NCI-H1694 treated with DMSO at 0.1 percent for 48 hours (cell line): ENCODE measurements at places on chromosomes 2 and 18.

DNA sequence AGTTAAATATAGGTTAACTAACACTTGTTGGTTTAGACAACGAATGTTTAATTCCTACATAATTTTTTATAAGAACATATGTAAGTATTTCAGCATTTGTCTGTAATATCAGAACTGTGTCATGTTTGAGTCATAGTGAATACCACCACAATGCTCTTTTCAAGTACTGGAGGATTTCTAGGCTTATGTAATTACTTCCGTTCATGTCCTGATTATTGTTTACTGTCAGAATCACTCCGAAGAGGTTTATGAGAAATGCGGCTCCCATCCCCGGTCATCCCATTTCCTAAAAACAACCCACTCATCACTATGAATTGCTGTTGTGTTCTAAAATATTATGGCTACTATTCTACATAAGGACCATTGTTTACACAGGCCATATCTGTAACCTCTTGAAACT lies 45.1 kb downstream of the CDH19 start:
- DNase-seq: no peak

GRCh38 chr2:213021971-213022899 lies 129.2 kb downstream of the IKZF2 start:
- DNase-seq: no peak

DNA sequence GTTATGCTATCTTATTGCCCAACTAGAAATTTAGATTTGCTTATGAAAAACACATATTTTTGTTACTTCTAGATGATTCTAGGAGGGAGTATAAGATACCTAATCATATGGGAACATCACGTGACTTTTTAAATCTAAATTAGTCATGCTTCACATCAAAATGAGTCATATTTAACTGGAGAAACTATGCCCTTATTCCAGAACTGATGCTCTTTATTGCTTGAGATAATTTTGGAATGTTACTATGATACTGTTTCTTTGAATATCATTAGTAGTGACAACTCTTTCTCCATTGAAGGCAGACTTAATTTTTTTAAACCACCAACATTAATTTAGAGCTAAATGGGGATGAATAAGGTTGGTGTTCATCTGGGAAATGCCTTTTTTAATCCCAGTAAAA lies 19.9 kb upstream of the ELAC1 start:
- no peak for DNase-seq

- DNase-seq: no peak
These were observed 1352.2 kb downstream of the SUCLG1 start for GRCh38 chr2:83106853-83107252.

DNA sequence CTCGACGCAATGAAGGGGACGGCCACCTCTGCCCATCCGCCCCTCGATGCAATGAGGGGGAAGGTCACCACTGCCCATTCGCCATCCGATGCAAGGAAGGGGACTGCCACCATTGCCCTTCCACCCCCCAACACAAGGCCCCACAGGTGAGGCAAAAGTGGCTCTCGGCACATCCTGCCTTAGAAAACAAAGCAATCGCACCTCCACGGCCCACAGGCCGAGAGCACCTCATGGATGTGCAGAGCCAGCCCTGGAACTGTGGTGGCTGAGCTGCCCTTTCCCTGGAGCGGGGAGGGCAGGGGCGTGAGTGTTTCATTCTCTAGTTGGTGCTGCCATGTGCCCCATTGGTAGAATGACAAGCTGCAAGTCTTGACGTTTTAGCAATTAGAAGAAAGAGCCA lies 320.6 kb upstream of the SALL3 start:
- no peak for DNase-seq

DNA sequence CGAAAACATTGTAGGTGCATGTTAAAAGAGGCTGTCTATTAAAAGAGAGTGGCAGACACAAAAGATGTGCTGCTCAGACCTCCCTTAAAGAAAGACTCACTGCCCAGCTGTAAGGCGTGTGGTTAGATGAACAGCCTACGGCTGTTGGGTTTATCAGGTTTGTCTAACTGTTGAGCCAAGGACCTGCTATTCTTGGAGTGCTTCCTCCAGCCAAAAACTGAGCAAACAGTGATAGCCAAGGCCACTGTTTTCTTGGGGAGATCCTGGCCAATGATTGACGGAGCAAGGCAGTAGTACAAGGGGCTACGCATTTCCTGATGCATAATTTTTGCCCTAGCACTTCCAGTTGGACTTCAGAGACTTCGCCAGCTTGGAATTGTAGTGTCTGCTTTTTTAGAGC lies 1.4 kb upstream of the RAB3GAP1 start:
- no peak for DNase-seq

DNA sequence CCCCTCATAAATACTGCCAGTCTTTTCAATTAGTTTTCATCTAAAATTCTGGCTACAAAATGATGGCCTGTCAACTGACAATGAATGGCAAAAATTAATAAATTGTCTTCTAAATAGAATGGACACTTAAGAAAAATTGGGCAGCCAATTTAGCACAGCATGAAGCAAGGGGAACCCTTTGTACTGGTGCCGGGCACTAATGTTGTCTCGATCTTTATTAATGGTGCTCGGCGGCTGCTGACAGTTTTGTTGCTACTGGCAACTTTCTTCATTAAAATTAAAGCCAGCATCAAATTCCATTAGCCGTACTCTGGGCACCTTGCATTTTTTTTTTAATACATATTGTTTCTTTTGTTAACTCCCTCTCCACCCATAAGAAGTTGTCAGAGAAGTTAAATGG lies 309.3 kb downstream of the GBX2 start:
- no peak for DNase-seq

- no peak for DNase-seq
These were observed 536.1 kb downstream of the SLC4A3 start for GRCh38 chr2:220163486-220163885.

GRCh38 chr2:172693037-172693436 lies 42.6 kb upstream of the RAPGEF4 start:
- DNase-seq: peak; percentile 53

DNA sequence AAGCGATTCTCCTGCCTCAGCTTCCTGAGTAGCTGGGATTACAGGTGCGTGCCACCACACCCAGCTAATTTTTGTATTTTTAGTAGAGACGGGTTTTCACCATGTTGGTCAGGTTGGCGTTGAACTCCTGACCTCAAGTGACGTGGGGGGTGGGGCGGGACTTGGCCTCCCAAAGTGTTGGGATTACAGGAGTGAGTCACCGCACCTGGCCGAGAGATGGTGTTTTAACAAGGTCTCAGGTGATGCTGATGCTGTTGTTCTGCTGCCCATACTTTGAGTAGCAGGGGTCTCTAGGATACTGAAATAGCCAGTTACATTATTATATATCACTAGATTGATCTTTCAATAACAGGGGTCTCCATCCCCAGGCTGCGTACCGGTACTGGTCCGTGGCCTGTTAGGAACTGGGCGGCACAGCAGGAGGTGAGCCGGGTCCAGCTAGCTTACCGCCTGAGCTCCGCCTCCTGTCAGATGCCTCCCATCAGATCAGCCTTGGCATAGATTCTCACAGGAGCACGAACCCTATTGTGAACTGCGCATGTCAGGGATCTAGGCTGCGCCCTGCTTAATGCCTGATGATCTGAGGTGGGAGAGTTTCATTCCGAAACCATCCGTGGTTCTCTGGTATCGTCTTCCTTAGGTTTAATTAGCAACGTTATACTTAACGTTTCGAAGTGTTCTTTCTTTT lies 48.3 kb upstream of the SLC38A11 start:
- DNase-seq: no peak

- no peak for DNase-seq
These were observed 69.3 kb upstream of the YWHAQ start for GRCh38 chr2:9700109-9700495.

- no peak for DNase-seq
These were observed 419.3 kb upstream of the TNP1 start for GRCh38 chr2:217279140-217279539.

DNA sequence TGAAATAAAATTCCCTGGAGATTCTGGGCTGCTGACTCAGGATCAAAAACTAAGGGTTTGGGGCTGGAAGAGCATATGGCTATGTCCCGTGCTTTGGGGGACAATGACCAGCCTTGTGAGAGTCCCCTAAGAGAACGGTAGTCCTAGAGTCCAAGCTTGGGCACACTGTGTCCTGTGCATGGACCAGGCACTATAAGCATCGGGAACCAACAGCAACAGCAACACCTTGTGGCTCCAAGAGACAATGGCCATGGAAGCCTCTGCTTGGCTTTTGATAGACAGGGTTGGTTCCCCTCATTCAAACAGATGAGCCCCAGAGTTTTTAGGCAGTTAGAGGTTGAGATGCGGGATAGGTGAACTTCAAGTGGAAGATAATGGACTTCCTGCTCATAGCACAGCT lies 294.4 kb upstream of the CHAC2 start:
- peak; percentile 7 for DNase-seq

- DNase-seq: no peak
These were observed 8.6 kb upstream of the ME2 start for GRCh38 chr18:50870138-50870845.

GRCh38 chr2:80053522-80054345 lies 250.8 kb downstream of the LRRTM1 start:
- no peak for DNase-seq

DNA sequence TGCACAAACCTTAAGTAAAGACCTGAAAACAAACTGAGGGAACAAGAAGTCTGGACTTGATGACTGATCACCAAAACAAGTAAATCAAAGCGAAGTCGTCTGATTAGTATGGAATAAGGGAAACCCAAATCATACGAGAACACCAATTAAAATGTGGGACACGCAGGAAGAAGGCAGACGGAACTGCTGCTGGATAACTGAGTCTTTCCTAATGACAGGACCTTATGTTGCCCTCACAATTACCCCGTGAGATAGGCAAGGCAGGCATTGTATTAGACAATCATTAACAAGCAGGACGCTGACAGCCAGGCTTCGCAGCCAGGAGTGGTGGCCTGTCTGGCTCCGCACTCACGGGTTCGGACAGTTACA lies 614 bp upstream of the COQ10B start:
- no peak for DNase-seq

DNA sequence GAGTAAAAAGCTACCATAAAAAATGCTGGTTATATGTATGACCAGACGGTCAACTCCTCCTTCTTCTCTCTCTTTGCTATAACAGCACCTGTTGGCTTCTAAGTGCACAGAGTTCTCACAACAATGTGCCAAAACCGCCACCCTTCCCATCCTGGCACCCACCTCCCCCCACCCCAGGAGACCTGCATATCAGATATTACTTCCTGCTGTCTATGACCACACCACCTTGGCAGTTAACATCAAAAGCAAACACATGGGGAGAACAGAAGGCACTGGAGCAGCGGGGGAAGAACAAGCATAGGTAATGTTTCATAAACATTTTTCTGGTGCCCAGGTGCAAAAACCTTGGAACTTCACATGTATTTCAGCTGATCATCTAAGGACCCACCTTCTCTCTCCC lies 15.5 kb downstream of the SPRED2 start:
- no peak for DNase-seq

DNA sequence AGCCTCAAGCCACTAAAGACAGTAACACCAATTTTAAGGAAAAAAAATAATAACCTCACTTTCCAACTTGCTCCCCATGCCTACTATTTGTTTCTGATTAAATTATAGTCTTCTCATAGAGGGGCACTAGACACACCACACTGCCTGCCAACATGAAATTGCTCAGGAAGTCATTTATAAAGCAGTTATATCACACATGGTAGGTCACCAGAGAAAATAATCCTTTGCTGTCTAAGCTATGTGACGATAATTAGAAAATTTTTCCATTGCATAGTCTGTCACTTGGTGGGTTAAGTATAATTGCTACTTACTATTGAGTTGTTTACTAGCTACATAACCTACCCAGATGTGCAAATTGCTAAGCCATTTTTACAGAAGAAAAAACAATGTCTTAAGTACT lies 85.2 kb downstream of the INO80D start:
- no peak for DNase-seq

DNA sequence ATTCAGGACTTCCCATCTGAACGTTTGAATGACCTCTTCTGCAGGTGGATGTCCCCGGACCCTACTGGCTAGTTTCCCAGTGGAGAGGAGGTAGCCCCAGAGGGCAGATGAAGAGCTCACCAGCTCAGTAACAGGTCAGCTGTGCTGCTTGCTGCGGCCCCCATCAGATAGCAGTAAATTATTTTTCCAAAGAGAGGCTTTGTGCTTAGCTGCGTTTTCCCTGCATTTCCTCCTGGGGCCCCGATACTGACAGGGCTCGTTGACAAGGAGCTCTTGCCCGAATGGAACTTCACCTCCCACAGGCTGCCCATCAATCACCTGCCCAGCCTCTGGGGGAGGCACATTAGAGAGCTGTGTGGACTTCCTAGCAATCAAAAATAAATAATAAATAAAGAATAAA lies 185.8 kb downstream of the DOK6 start:
- DNase-seq: no peak

- DNase-seq: no peak
These were observed 8.2 kb downstream of the GDF7 start for GRCh38 chr2:20674974-20675679.

DNA sequence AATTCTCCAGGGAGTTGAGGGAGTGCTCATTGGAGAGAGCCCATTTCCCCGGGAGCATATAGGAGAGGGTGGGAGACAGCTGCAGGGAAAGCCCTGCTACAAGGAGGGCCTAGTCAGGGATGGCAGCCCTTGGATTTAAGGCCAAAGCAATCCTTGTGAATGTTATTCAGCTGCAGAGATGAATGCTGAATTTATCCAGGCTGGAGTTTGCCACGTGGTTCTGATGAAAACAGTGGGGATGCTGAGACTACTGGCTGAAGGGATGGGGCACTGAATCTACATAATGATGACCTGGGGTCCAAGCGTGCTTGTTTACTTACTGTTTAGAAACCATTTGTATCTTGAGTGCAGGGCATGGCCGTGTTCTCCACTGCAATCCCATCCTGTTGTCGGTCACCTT lies 35.6 kb upstream of the RNF149 start:
- DNase-seq: no peak

DNA sequence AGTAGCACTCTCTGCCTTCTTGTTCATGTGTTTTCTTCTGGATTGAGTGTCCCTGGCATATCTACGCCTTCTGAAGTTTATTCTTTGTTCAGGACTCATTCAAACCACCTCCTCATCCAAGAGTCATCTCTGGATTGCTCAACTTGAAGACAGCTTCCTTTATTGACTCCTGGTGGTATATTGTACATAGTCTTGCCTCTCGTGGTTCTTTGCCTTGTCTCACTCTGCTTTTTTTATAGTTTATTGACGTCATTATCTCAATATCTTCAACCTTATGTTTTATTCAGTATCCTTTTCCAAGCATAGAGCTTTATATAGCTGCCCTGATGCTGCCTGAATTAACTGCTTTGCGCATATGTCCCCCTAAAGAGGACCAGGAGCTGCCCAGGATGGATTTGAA lies 161.7 kb downstream of the INSIG2 start:
- DNase-seq: no peak
